ENCODE measurements at places on chromosomes 5 and 9.

DNA sequence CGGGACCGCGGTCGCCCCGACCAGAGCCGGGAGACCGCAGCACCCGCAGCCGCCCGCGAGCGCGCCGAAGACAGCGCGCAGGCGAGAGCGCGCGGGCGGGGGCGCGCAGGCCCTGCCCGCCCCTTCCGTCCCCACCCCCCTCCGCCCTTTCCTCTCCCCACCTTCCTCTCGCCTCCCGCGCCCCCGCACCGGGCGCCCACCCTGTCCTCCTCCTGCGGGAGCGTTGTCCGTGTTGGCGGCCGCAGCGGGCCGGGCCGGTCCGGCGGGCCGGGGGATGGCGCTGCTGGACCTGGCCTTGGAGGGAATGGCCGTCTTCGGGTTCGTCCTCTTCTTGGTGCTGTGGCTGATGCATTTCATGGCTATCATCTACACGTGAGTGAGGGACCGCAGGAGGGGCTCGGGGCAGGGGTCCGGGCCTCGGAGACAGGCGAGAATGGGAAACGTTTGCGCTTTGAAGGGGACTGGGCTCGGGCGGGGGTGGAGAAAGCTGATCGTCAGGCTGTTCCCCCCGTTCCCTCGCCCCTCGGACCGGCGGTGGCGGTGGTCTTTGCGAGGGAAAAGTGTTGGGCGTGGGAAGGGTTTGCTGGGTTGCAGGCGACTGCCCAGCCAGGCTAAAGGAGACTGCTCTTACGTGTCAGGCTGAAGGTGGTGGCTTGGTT lies 457 bp downstream of the UGCG start:
- no peak for DNase-seq

DNA sequence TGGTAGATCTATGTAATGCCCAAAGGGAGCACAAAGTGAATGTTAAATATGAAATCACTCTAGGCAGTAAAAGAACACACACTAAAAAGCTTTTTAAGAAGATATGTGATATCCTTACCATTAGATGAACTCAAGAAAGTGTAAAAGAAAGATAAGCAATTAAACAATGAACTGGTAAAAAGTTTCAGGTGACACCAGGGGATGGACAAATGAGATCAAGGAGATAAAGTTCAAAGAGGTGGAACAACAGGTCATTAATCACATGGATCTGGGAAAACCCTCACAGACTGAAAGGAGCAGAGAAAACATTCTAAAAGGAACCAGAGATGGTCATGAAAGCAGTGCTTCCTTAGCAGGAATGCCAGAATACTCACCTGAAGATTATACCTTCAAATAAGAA lies 40.7 kb downstream of the LHFPL2 start:
- DNase-seq = no peak

DNA sequence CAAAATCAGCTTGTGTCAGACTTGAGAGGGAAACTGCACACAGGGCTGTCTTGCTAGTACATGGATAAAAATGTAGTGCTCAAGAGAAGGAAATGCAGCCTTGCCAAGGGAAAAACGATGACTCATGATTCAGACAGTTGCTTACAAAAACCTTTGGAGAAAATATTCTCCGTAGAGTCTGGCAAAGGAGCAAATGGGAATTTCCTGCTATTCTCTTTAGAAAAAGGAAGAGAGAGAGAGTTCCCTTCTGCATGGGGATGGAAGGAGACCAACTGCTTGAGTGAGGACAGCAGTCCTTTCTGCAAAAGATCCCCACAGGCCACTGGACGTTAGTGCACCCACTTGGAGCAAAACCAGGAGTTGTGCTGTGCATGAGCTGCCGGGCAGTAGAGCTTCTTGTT lies 7.6 kb downstream of the IFNB1 start:
- no peak for DNase-seq

GRCh38 chr5:72817076-72817481 lies 618 bp downstream of the TNPO1 start:
- DNase-seq = peak; percentile 54

DNA sequence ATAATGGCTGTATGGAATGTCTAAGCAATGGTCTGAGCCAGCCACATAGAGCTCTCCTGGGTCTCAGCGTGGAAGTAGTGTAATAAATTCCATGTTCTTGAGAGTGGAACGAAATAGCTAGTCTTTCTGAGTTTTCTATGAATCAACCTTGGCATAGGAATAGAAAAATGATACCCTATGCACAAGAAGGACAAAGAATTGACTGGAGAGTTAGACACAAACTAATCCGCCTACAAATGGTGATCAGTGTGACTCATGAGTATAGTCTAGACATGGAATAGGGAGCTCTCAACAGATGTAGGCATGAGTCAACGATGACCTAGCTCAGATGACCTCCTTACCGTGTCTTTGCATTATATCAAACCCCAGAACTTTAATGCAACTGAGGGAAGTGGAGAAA lies 256.8 kb upstream of the GRIN3A start:
- DNase-seq = no peak

- no peak for DNase-seq
Measured at GRCh38 chr5:14272548-14273205, 129.5 kb downstream of the TRIO start.

- DNase-seq = no peak
Measured at GRCh38 chr5:34533582-34534522, 122.3 kb upstream of the RAI14 start.

DNA sequence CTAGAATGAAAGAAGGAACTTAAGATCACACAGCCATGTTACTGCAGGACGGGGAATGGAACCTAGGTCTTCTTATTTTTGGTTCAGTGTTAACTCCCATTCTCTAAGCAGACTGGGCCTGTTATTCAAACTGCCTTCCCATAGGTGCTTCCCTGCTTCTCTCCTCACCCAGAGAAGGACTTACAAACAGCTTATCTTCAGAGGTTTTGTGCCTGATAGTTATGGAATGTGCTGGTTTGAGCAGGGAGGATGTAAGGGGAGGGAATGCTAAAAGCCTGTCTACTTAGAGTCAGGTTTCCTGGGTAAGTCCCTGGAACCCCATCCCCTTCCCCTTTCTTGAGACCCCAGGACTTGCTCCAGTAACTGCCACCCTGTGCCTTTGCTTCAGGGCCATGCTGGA lies 4.2 kb upstream of the PSMD5 start:
- DNase-seq = no peak
